ENCODE measurements at places on chromosomes 16 and 17. TPM values are rescaled to one million over a fixed set of nuclear protein-coding genes. Genes with fewer than 3 reads are reported as not detected.

DNA sequence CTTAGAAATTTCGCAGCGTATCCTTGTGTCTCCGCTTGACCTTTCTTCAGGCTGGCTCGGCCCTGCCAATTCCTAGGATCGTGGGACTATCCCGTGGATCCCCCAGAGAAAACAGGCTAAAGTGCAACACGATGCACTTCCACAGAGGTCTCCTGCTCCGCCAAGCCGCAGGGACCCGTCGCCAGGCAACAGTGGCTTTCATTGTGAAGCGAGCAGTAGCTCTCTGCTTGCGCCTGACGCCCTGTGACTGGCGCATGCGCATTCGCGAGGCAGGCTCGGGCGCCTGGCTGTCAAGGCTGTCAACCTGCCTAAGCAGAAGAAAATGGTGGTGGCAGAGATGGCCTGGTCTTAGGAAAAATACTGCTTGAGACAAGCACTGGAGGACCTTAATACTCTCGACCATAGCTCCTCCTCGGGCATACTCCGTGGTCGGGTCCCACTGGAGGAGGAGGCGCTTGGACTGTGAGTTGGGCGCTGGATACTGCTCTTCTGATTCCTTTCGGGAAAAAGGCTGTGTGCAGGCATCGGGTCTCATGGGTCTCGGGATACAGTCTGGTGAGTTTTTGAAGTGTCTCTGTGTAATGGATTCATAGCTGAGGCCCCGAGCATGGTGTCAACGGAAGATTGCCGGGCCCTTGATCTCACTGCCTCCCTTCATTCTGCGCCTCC, 2336.1 kb downstream of the TP53TG3F start:
- DNase-seq, result no peak
- H3K4me1 ChIP-seq, result no peaks in the 10 kb centered on the region
- H3K27me3 ChIP-seq, result no peaks in the 10 kb centered on the region
- H3K4me3 ChIP-seq, result no peak overlapping the region
- no peak overlapping the region for H3K27ac ChIP-seq

TAC4 gene
- total RNA-seq, result not detected

DNA sequence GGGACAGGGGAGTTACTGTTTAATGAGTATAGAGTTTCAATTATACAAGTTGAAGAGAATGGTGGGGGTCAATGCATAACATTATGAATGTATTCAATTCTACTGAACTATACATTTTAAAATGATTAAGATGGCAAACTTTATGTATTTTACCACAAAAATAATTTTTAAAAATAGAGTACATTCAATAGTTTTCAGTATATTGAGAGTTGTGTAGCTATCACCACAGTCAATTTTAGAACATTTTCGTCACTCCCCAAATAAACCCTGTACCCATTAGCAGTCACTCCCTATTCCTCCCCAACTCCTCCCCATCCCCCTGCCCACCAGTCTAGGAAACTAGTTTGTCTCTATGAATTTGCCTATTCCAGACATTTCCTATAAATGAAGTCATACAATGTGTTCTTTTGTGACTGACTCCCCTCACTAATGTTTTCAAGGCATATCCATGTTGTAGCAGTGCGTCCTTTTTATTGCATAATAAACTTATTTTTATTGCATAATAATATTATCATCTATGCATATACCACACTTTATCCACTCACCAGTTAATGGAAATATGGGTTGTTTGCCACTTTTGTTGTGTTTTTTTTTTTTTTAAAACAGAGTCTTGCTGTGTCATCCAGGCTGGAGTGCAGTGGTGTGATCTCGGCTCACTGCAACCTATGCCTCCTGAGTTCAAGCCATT, 52.5 kb upstream of the ERN1 start:
- no peaks in the 10 kb centered on the region for H3K36me3 ChIP-seq
- no peak for DNase-seq
- H3K27me3 ChIP-seq, result no peaks in the 10 kb centered on the region
- no peak overlapping the region for H3K27ac ChIP-seq
- H3K4me1 ChIP-seq, result no peaks in the 10 kb centered on the region
- no peak overlapping the region for H3K4me3 ChIP-seq

PGS1 gene
- 21.8 TPM for total RNA-seq

LMF1 gene
- total RNA-seq, result 14.1 TPM

GRCh38 chr17:65551267-65552040, 10.0 kb downstream of the AXIN2 start:
- DNase-seq, result no peak
- no peak overlapping the region for H3K4me3 ChIP-seq
- H3K27me3 ChIP-seq, result no peaks in the 10 kb centered on the region
- H3K27ac ChIP-seq, result no peak overlapping the region
- H3K4me1 ChIP-seq, result no peaks in the 10 kb centered on the region
- H3K36me3 ChIP-seq, result peaks cover 19% of the 10 kb centered on the region

- DNase-seq, result no peak
- peak within 1 kb of the TSS; percentile 54 for H3K4me3 ChIP-seq
- H3K4me1 ChIP-seq, result peaks cover 22% of the 10 kb centered on the region
- H3K27me3 ChIP-seq, result no peaks in the 10 kb centered on the region
- H3K36me3 ChIP-seq, result no peaks in the 10 kb centered on the region
- H3K27ac ChIP-seq, result peak within 1 kb of the TSS; percentile 80
Observed at GRCh38 chr17:7548585-7549400, at the start of gene TNFSF12. Gene TNFSF12 (plus strand): TSS chr17:7549058. CDS start chr17:7549154, 96 bp downstream.

CEMP1 gene
- total RNA-seq, result 1.5 TPM

DNA sequence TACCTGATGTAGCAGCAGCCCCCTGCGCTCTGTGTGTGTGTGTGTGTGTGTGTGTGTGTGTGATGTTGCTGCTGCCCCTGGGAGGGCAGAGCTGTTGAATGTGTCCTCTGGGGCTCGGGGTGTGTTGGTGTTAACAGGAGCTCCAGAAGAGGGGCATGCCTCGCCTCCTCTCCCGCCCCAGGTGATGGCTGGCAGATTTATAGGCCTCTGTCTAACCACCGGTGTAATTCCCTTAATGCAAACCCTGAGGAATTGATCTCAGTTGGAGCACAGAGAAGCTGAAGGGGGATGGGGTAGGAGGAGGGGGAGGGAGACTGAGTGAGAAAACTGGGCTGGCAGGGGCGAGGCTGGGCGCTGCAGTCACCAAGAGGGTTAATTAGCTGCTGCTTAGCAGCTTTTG, 10.0 kb downstream of the CACNA1G start:
- no peaks in the 10 kb centered on the region for H3K4me1 ChIP-seq
- no peak overlapping the region for H3K27ac ChIP-seq
- no peaks in the 10 kb centered on the region for H3K36me3 ChIP-seq
- DNase-seq, result no peak

GRCh38 chr17:80482555-80483308, 6.3 kb upstream of the NPTX1 start:
- H3K27me3 ChIP-seq, result peaks cover 39% of the 10 kb centered on the region
- no peak overlapping the region for H3K4me3 ChIP-seq
- H3K27ac ChIP-seq, result no peak overlapping the region
- no peak for DNase-seq
- H3K4me1 ChIP-seq, result no peaks in the 10 kb centered on the region

- no peaks in the 10 kb centered on the region for H3K27me3 ChIP-seq
- H3K4me3 ChIP-seq, result no peak overlapping the region
- peaks cover 29% of the 10 kb centered on the region for H3K4me1 ChIP-seq
- H3K36me3 ChIP-seq, result no peaks in the 10 kb centered on the region
- H3K27ac ChIP-seq, result peak overlapping the region; percentile 70
Observed at GRCh38 chr17:4597975-4598374, 13.6 kb downstream of the SMTNL2 start.

Measured in right atrium auricular region (tissue), 2 donors.